ENCODE measurements at places on chromosomes 12 and 14. TPM values are rescaled to one million over a fixed set of nuclear protein-coding genes. Genes with fewer than 3 reads are reported as not detected.

- peaks cover 10% of the 10 kb centered on the region for H3K4me1 ChIP-seq
- H3K27ac ChIP-seq, result no peak overlapping the region
- H3K27me3 ChIP-seq, result peaks cover 3% of the 10 kb centered on the region
- H3K36me3 ChIP-seq, result no peaks in the 10 kb centered on the region
- DNase-seq, result no peak
These were observed 7.3 kb downstream of the P2RX2 start for GRCh38 chr12:132625731-132626430.

- no peaks in the 10 kb centered on the region for H3K4me1 ChIP-seq
- no peak for DNase-seq
- H3K27ac ChIP-seq, result no peak overlapping the region
- no peak overlapping the region for H3K4me3 ChIP-seq
- no peaks in the 10 kb centered on the region for H3K36me3 ChIP-seq
These were observed 67.8 kb downstream of the FGD4 start for GRCh38 chr12:32466986-32467711.

DNA sequence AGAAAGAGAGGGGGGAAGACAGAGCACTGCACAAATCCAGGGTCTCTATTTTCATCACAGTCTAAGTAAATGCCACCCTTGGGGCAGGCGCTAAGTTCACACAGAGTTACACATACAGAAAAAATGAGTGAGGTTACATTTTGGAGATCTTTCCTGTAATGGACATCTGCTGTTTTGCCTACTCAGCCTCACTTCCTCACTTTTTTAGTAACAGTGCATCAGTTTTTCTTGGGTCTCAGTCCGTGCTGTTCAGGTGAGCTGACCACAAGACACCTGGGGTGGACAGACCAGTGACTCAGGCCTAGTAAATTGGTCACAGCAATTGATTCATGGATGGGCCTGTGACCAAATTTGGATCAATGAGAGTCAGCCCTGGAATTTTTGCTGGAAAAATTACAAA, 33.6 kb upstream of the SLC5A8 start:
- DNase-seq, result no peak
- H3K4me3 ChIP-seq, result no peak overlapping the region
- H3K27me3 ChIP-seq, result no peaks in the 10 kb centered on the region
- no peaks in the 10 kb centered on the region for H3K4me1 ChIP-seq

DNA sequence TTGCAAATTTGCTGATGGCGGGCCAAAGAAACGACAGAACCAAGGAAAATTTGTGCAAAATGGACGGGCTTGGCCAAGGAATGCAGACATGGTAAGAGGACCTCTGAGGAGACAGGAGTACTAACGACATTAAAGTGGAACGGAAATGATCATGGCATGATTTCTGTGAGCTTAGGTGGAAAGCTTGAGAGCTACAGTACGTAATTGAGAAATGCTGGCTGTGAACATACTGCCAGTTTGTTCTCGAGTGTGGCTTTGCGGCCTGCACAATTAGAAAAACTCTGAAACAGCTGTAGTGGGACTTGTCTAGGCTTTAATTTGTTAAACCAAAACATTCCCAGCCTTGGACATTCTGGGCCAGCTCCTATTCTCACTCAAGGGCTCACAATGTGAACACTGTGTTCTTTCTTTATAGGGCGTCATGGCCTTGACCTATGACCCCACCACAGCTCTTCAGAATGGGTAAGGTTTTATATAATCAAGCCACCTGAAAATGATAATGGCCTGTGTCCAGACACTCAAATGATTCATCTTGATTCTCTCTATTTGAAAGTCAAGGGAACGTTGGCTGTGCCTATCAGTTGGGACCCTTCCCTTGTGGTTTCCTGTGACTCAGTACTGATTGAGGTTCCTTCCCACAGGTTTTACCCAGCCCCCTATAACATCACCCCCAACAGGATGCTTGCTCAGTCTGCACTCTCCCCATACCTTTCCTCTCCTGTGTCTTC, 48.5 kb downstream of the BAZ2A start:
- peaks cover under 1% of the 10 kb centered on the region for H3K36me3 ChIP-seq
- H3K27me3 ChIP-seq, result no peaks in the 10 kb centered on the region
- no peak for DNase-seq
- no peaks in the 10 kb centered on the region for H3K4me1 ChIP-seq
- H3K4me3 ChIP-seq, result no peak overlapping the region

DNA sequence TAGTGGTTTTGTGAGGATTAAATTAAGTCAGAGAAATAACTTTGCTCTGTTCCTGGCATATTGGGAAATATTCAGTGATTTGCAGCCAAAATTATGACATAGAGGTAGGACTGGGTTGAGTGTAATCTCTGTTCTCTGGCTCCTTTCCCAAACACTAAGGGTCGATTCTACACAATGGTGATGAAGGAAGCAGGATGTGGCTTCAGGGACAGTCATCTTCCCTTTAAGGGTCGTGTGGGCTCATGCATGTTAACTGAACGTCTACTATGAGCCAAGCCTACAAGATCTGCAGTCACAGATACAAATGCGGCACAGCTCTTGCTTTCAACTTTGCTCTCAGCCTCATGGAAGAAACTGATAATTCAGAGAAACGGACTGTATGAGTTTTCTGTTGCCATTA, 381.6 kb downstream of the VRK1 start:
- H3K36me3 ChIP-seq, result no peaks in the 10 kb centered on the region
- no peak for DNase-seq
- no peaks in the 10 kb centered on the region for H3K27me3 ChIP-seq
- no peak overlapping the region for H3K4me3 ChIP-seq

DNA sequence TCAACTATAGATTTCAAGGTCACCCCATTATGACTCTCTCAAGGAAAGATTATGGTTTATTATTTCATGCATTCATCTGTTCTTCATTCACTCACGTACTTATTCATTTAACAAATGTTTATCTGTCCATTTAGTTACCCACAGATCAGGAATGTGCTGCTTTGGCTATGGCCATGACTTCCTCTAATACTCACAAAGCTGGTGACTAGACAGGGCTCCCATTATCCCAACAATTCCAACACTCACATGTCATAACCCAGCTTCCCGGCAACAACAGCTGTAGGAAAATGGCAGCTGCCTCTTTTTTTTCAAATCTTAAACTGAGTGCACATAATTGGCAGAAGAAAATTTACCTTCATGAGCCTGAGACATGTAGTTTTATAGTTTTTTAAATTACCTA, 190.8 kb upstream of the CCDC196 start:
- DNase-seq, result no peak
- H3K36me3 ChIP-seq, result no peaks in the 10 kb centered on the region
- H3K27ac ChIP-seq, result no peak overlapping the region
- H3K4me3 ChIP-seq, result no peak overlapping the region

DNA sequence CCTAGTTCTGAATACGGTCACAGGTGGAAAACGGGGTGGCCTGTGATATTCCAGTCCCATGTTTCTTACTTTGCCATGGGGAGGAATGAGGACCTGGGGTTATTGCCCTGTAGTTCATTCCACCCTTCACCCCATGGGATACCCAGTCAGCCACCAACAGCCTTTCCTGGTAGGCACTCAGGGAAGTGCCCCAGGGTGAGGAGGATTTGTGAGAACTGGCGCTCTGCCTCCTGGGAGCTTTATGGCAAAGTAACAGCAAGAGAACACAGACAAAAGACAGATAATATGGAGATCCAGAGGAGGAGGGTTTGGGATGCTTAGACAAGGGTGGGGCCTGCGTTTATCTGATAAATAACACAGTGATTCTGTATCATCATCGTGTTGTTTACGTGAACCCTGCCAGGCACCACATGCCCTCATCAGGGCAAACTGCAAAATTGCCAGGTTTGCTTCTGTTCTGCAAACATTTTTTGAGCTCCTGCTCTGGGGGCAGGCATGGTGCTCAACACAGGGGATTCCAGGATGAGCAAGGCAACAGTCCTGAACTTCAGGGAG, 223.5 kb downstream of the SLC41A2 start:
- no peak overlapping the region for H3K4me3 ChIP-seq
- no peak overlapping the region for H3K27ac ChIP-seq
- no peaks in the 10 kb centered on the region for H3K27me3 ChIP-seq
- DNase-seq, result no peak
- no peaks in the 10 kb centered on the region for H3K36me3 ChIP-seq
- no peaks in the 10 kb centered on the region for H3K4me1 ChIP-seq

DNA sequence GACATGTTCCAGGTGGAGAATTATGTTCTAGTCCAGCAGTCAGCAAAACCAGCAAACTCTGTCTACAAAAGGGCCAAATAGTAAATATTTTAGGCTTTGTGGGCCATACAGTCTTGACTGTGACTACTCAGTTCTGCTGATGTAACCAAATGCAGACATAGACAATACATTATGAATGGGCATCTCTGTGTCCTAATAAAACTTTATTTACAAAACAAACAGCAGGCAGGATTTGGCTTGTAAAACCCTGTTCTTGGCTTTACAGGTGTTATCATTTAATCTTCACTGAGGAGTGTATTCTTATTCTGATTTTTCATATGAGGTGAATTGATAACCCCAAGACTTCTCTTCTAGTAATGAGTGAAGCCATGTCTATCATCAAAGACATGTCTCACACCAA, 278.6 kb downstream of the DUSP6 start:
- DNase-seq, result no peak
- no peak overlapping the region for H3K27ac ChIP-seq
- no peaks in the 10 kb centered on the region for H3K4me1 ChIP-seq
- H3K36me3 ChIP-seq, result no peaks in the 10 kb centered on the region

GRCh38 chr14:99025418-99025817, 246.6 kb downstream of the BCL11B start:
- no peak overlapping the region for H3K4me3 ChIP-seq
- H3K27me3 ChIP-seq, result no peaks in the 10 kb centered on the region
- H3K4me1 ChIP-seq, result no peaks in the 10 kb centered on the region
- no peaks in the 10 kb centered on the region for H3K36me3 ChIP-seq
- no peak overlapping the region for H3K27ac ChIP-seq

DNA sequence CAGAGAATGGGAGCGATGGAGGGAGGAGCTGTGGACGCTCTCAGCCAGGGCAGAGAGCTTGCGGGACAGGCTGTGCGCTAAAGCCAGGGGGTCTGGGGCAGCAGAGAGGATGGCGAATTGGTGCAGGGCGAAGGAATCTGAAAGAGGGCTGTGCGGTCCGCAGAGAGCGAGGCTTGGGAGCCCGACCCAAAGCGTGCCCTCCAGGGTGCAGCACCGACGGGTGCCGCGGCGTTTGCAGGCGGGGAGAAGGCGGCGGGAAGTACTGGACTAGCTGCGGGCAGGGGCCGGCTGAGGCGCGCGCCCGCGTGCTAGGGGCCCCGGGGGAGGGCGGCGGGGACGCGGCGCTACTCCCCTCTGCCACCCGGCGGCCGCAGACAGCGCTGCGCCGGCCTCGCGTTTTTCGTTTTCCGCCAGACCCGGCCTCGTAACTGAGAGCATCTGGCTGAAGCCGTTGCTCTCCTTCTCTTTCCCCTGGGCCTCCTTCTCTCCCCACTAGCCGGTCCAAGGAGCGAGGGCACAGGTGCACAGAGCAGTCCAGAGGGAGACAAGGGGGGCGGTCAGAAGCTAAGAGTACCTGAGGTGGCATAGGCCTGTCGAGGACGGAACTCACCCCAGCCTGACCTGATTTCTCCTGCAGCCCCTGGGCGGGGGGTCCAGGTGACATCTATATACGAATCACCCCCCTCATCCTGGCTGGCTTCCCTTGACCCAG, 24.9 kb downstream of the SLC6A12 start:
- H3K27ac ChIP-seq, result no peak overlapping the region
- peaks cover 3% of the 10 kb centered on the region for H3K4me1 ChIP-seq
- peak; percentile 59 for DNase-seq
- H3K4me3 ChIP-seq, result peak overlapping the region; percentile 19
- no peaks in the 10 kb centered on the region for H3K36me3 ChIP-seq

The DRAM1 gene
- total RNA-seq, result 7.5 TPM

The SERPINA10 gene
- total RNA-seq, result 0.55 TPM

DNA sequence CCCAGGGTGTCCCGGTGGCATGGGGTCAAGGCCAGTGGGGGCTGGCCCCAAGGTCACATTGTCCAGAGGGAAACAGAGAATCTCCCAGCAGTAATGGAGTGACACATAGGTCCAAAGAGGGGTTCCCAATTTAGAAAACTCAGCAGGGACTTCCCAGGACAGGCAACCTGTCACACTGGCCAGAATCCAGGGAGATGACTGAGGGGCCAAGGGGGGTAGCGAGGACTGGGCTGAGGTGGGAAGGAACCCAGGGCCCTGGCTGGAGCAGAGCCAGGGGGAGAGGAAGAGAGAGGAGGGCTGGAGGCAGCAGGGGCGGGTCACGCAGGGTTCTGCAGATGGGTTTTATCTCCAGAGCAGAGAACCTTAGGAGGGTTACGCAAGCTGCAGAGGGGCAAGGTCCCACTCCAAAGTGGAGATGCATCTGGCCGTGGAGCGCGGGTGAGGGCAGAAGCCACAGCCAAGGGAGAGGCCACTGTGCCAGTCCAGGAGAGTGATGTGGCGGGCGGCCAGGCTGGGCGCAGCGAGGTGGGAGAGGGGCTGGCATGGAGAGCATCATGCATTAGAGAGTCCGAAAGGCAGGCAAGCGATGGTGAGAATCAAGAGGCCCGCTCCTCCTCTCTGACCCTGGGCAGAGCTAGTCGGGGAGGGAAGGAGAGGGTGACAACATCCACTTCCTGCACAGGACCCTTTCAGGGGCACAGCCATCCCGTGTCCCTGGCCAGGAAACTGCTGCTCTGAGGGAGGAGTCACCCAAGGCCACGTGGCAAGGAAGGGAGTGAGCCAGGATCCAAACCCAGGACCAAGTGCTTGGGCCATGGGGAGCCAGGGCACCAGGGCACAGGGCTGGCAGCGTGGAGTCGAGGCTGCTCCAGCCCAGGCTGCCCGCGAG, 29.0 kb downstream of the NCOR2 start:
- peak overlapping the region; percentile 40 for H3K27ac ChIP-seq
- no peak for DNase-seq
- H3K36me3 ChIP-seq, result no peaks in the 10 kb centered on the region
- peaks cover 37% of the 10 kb centered on the region for H3K4me1 ChIP-seq
- no peak overlapping the region for H3K4me3 ChIP-seq

The TOGARAM1 gene
- 16.5 TPM for total RNA-seq

DNA sequence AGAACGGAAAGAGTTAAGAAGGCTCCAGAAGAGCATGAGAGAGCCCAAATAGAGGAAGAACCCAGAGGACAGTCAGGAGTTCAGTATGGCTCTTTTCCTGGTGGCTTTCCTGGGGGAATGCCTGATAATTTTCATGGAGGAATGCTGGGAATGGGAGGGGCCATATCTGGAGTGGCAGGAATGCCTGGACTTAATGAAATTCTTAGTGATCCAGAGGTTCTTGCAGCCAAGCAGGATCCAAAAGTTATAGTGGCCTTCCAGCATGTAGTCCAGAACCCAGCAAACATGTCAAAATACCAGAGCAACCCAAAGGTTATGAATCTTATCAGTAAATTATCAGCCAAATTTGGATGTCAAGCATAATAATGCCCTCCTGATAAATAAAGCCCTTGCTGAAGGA, 15.5 kb upstream of the SYT10 start:
- no peak overlapping the region for H3K4me3 ChIP-seq
- H3K4me1 ChIP-seq, result no peaks in the 10 kb centered on the region
- DNase-seq, result no peak

GRCh38 chr14:86714575-86714974, 1184.6 kb downstream of the FLRT2 start:
- H3K4me1 ChIP-seq, result no peaks in the 10 kb centered on the region
- DNase-seq, result no peak
- H3K27ac ChIP-seq, result no peak overlapping the region

All from transverse colon (tissue), 4 donors.